CD4-positive, alpha-beta T cell treated with Interleukin-21 for 1 hour (primary cell): ENCODE measurements at places on chromosomes 4 and X.

- no peak for DNase-seq
Measured at GRCh38 chr4:48131736-48132135, 2.3 kb downstream of the TXK start.

DNA sequence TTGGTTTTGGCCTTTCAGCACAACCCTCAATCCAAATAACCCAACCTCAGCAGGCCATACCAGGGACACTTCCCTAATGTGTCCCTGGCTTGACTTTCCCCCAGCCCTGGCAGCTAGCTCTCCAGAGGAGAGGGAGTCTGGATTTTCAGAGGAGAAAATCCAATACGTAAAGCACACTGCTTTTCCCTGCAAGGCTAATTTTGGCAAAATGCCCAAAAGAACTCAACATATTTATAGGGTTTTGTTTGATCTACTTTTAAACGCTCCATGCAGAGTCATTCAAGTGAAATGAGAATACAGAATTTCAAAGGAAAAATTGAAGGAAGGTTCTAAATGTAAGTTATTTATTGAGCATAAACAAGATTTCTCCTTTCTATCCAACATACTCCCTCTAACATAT is 167.2 kb downstream of the SH3KBP1 start:
- no peak for DNase-seq

GRCh38 chrX:5823903-5824302 is 404.8 kb downstream of the NLGN4X start:
- DNase-seq, result no peak

- no peak for DNase-seq
Measured at GRCh38 chr4:2295900-2296442, 34.1 kb upstream of the MXD4 start.

DNA sequence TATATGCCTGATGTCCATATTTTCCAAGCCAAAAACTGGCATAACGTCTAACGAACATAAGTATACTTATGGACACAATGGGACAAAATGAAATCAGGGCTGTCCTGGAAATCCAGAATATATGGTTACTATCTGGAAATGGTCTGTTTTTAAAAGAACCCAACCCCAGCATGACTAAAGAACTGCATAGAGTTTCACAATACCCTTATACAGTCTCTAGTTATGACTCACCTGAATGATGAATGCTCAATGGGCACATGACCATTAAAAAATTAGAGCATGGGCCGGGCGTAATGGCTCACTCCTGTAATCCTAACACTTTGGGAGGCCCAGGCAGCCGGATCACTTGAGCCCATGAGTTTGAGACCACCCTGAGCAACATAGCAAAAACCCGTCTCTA is 31.8 kb downstream of the AMMECR1 start:
- no peak for DNase-seq

DNA sequence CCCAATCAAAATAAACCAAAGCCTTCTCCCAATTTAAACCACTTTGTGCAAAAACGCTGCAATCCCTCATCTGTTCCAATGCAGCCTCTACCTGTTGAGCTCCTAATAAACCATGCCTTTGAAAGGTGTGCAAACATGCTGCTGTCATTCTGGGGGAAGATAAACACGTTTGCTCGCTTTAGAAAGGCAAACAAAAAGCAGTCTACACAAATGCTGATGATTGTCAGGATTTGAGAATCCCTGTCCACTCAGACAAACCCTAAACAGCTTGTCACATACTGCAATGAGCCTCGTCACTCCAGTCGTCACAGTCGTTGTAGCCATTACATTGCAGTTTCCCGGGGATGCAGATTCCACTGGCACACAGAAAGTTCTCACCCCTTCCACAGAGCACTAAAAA is 145.2 kb downstream of the CORIN start:
- DNase-seq, result no peak

DNA sequence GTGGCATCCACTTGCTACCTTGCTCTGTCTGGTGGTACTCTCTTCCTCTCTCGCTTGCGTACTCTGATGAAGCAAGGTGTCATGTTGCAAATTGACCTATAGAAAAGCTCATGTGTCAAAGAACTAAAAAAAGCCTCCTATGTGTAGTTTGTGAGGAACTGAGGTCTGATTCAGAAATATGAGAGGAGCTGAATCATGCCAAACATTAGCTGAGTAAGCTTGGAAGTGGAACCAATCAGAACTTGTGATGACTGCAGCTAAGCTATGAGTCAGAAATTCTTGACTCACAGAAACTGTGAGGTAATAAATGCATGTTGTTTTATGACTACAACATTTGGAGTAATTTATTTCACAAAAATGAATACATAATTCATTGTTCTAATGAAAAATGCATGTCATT is 2138.8 kb downstream of the PCDH7 start:
- no peak for DNase-seq

- no peak for DNase-seq
Measured at GRCh38 chrX:102968216-102968615, 31.1 kb downstream of the RAB40AL start.

- DNase-seq, result peak; percentile 48
Measured at GRCh38 chr4:73019462-73020047, 50.0 kb downstream of the COX18 start.

GRCh38 chrX:39137363-39137954 is 336.2 kb downstream of the MID1IP1 start:
- no peak for DNase-seq

GRCh38 chr4:158302076-158302866 is 92.0 kb downstream of the TMEM144 start:
- no peak for DNase-seq

DNA sequence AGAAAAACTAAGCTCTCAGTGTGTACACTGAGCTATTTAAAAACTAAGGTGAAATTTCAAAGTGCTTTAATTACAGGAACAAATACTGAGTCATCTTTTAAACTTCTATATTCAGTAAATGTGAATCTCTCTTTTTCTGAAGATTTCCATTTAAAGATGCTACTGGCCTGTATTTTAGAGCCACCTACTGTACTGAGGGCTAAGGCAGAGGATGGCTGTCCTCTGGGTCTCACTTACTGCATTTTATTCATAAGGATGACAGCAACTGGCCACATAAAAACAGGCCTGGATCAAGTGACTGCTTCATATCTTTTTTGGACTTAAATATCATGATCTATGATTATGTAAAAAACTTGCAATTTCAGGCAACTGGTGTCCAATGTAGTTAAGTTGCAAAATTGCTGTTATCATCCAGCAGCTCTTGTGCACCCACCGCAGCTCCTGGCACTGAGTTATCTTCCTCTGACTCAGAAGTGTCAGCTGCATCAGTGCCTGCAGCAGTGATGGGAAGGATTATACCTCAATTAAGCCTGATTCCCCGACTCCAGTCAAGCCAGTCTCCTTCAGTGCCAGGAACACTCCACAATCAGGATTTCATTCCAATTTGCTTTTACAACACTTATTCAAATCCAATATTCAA is 1073.7 kb downstream of the PDHA2 start:
- DNase-seq, result no peak

GRCh38 chr4:161172396-161173026 is 991.3 kb downstream of the FSTL5 start:
- DNase-seq, result no peak

DNA sequence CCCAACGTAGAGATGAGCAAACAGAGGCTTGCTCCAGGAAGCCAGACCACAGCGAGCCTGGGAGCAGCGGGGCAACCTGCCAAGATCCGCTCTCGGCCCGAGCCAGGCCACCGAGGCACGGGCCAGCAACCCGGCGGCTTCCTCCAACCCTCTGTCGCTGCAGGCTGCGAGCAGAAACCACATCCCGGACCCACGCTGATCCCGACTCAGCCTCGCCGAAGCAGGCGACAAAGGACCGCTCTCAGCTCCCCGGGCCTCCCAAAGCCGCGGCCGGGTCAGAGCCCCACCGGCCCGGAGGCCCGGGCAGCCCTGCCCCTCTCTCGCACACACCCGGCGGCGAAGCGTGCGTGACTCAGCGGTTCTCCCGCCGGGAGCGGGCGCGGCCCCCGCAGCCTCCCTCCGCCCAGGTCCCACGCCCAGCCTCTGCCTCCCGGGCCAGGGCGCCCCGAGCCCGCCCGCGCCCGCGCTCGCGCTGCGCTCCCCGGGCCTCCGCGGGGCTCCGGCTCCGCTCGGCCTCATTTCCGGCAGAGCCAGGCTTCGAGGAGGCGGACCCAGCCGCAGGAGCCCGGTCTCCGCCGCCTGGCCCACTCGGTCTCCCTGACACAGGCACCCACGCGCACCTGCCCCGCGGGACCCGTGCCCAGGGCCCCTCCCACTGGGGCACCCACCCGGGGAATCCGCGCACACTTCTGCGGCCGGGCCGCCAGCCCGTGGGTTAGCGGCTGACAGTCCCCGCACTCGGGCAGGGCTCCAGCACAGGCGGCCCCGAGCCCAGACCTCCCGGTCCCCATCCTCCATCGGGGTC is 1.7 kb downstream of the PPP2R2C start:
- DNase-seq, result no peak

DNA sequence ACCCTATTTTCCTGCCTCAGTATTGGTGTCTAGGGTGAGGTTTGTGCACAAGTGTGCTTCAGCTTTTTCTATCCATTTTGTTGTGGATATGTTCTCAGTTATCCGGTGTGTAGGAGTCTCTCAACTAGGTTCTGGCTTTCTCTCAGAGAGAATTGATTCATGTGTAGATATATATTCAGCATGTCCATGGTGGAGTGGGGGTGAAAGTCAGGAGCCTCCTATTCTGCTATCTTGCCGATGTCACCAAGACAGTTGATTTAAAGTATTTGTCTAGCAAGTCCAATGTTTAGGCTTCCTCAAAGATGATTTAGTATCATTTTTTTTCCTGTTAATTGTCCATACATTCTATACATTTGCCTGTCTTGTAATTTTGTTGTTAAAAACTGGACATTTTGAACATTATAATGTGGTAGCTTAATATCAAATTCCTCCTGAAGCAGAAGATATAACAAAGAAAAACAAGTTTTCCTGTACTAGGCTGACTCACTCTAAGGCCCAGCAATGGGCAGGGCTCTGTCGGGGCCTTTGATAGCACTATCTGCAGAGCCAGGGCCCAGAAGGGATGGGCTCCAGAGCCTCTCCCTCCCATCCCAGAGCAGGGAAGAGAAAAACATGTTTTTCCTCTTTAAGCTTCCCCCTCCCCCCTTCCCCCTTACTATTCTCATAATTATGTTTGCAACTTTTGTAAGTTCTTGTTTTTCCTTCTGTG is 37.6 kb downstream of the GLUD2 start:
- no peak for DNase-seq

- peak; percentile 47 for DNase-seq
Measured at GRCh38 chr4:1026115-1026514, 14.7 kb downstream of the FGFRL1 start.

DNA sequence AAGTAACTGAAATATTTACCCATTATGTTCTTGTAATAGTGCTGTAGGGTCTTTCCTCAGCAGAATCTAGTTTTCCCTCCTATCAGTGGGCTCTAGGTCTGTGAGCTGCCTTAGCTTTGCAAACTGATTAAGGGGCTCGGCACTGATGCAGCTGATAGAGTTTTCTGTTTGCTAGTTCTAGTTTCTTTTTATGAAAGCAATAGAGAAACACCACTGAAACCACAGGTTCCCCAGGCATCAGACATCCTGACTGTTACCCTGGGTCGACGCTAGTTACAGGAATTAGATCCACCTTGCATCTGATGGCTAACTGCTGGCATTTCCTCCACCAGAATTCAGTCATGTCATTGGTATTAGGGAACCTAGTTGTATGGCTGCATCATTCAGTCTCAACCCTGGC is 225.0 kb upstream of the VCX start:
- DNase-seq, result no peak

GRCh38 chr4:169582203-169582602 is 30.2 kb downstream of the NEK1 start:
- no peak for DNase-seq
